ENCODE measurements at places on chromosomes 7 and 10.

DNA sequence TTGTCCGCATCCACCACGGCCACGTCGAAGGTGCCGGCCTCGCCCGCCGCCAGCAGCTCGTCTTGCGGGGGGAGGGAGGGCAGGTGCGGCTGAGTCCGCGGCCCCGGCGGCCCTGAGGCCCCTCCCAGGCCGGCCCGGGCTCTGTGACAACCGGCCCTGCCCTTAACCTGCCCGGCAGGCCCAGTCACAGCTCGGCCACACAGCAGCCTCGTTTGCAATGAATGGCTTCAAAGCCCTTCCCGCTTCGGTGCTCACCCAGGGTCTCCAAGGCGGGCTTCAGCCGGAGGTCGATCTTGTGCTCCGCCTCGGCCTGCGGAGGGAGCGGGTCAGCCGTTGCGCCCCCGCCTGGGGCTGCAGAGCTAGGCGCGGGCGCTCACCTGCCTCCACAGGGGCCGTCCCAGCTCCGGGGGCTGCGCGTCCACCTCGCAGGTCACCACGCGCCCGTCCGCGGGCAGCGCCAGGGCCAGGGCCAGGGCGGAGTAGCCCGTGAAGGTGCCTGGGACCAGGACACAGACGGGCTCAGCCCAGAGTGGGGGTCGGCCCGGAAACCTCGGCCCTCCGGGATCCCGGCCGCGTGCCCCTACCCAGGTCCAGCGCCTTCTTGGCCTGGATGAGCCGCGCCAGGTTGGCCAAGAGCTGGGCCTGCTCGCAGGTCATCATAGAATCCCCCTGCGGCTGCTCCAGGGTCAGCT lies 928 bp downstream of the COMTD1 start:
- no peak for DNase-seq

GRCh38 chr10:20767028-20767427 lies 130.1 kb downstream of the NEBL start:
- no peak for DNase-seq

DNA sequence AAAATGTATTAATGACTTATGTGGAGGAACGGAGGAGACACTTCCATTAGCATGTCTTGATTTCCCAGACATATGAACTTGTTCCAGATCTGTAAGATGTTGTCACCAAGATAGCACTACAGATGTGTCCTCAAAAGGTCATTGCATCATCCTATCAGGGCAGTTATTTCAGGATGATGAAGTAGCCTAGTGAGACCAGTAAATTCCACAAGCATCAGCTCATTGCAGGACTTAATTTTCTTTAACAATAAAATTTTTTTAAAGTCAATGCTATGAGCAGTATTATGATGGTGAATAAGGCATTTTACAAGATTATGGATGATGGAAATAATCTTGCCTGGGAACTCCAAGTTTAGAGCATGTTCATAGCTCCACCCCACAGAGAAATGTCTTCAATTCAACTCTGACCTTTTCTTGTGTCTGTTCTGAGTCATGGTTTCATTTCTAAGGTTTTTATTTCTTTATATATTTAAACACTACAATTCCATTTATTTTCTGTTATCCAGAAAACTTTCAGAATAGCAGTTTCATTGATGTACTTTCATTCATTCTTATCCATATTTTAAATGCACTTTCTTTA lies 1203.3 kb upstream of the CELF2 start:
- DNase-seq: no peak

DNA sequence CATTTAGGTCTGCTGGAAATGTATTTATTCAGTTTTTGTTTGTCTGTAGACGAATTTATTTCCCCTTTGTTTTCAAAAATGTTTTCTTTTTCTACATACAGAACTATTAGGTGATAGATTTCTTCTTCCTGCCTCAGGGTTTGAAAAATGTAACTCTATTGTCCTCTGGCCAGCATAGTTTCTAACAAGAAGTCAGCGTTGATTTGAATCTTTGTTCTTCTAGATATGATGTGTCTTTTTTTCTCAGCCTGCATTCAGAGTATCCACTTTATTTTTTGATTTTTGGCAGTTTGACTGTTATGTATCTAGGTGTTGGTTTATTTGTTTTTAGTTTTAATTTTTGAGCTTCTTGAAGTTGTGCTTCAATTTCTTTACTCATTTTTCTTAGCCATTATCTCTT lies 7.5 kb upstream of the OR2F1 start:
- no peak for DNase-seq

- DNase-seq: no peak
Measured at GRCh38 chr10:92011560-92012214, 88.1 kb downstream of the BTAF1 start.

DNA sequence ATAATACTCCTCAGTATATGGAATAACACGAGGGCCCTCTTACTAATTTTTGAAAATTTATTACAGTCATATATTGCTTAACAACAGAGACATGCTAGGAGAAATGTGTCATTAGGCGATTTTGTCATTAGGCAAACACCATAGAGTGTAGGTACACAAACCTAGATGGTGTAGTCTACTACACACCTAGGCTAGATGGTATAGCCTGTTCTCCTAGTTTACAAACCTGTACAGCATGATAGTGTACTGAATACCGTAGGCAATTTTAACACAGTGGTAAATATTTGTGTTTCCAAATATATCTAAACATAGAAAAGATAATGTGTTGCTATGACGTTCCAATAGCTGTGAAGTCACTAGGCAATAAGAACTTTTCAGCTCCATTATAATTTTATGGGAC lies 12.8 kb downstream of the OR2F1 start:
- DNase-seq: no peak

DNA sequence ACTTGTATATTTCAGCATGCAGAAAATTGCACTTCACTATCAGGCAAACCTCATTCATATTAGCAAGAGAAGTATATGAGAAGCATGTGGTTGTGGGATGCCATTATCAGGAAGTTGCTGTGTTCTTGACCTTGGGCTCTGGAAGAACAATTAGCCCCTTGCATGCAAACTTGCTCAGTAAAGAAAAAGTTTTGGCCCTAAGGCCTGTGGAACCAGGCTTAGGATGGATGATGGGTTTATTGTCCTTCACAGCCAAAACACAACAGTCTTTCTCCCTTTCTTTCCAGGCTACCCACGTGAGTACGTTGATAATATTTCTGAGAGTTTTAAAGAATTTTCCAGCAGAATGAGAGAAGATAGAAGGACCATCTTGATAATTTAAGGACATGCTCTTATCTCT lies 166.4 kb downstream of the AUTS2 start:
- DNase-seq: no peak

- no peak for DNase-seq
Measured at GRCh38 chr10:132974249-132974796, 32.0 kb upstream of the CFAP46 start.

- no peak for DNase-seq
Measured at GRCh38 chr10:68560186-68560942, at the start of gene TET1. TET1 (plus strand) TSS chr10:68560337; CDS start chr10:68572339, 12,002 bp downstream.

GRCh38 chr10:63901228-63901627 lies 380.0 kb downstream of the REEP3 start:
- no peak for DNase-seq

DNA sequence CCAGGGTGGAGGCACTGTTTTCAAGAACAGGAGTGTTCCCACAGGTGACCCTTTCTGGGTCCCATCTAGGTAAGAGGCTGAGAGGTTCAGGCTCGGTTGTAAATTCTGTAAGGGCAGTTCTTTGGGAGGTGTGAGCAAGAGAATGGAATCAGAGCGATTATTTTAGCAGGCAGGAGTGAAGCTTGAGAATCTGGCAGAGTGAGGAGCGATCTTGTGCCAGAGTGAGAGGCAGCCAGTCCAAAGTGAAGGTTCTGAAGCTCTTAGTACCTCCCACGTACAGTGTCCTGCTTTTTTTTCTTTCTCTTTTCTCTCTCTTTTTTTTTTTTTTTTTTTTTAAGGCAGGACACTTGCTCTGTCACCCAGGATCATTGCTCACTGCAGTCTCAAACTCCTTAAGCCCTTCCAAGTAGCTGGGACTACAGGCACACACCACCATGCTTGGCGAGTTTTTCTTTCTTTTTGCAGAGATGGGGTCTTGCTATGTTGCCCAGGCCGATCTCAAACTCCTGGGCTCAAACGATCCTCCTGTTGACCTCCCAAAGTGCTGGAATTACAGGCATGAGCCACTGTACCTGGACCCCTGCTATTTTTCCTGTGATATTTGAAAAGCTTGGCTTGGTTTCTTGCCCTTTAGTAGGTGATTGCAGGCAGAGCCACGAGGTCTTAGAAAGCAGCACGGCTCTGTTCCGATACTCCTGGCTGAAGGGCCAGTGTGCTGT lies 10.9 kb downstream of the POR start:
- DNase-seq: no peak

DNA sequence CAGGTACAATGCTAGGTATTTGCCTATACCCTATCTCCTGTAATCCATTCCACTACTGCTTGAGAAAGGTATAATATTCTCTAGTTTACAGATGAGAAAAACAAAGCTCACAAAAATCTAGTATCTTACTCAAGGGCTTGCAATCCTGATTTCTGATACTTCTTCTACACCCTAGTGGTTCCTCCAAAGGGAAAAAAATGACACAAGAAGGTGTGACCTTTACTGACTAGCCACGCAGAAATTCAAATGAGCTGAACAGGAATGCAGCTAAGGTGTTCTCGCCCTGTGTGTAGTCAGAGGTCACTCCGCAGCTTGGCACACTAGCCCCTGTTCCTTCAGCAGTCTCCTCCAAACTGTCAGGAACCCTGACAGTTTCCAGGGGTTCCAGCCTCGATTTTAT lies 59.5 kb upstream of the TM9SF3 start:
- DNase-seq: no peak

GRCh38 chr7:101474178-101474577 lies 111.5 kb downstream of the COL26A1 start:
- DNase-seq: no peak

GRCh38 chr10:79250259-79250658 lies 97.0 kb upstream of the PPIF start:
- no peak for DNase-seq

GRCh38 chr10:113384181-113384580 lies 168.7 kb upstream of the HABP2 start:
- no peak for DNase-seq

DNA sequence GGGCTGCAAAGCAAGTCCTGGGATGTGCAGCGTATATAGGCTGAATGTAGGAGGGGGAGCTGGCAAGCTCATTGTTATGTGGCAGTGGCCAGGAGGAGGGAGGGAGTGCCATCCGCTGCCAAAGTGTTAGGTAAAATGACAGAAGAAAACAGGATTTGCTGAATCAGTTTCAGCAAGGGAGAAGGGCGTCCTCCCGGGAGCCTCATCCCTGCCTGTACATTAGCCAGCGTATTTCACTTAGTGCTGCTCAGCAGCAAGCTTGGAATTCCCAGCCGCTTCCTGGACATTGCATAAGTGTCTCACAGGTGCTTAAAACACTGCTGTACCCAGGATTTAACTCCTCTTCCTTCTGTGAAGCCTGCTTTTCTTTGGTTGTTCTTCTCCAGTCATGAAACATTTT lies 2.5 kb downstream of the NIPSNAP2 start:
- DNase-seq: no peak

Data from activated T-helper 9 cell treated with anti-CD3 and anti-CD28 coated beads, Interleukin-2, amount 50 U/mL, for 16 hours (primary cell).